ENCODE measurements at places on chromosomes 5 and 9. TPM values are rescaled to one million over a fixed set of nuclear protein-coding genes. Genes with fewer than 3 reads are reported as not detected.

EIF4E1B gene
- not detected for total RNA-seq

ARL14EPL gene
- total RNA-seq, result not detected

PCDHB13 gene
- total RNA-seq, result 1.9 TPM

CCDC69 gene
- 283 TPM for total RNA-seq

TRIM7 gene
- total RNA-seq, result 6.6 TPM

CCDC112 gene
- 5.1 TPM for total RNA-seq

GPR150 gene
- total RNA-seq, result 0.88 TPM

ADAM19 gene
- total RNA-seq, result 1.4 TPM
